ENCODE measurements at places on chromosomes 12 and 14.

DNA sequence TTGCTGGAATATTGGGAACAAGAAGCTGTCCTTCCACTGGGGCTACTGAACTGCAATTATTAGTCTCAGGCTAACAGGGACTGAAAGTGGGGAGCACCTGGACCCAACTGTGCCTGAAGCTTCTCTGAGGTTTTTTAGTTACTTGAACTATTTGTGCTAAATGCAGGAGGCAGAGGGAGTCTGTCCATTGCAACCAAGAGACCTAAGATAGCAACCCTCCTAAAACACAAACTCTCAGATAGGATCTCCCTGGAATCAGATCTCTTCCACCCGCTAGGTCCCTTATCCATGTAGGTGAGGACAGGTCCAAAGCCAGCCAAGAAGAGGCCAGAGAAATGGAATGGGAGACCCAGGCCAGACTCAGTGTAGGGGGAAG, 58.1 kb downstream of the NCOR2 start:
- DNase-seq = no peak

DNA sequence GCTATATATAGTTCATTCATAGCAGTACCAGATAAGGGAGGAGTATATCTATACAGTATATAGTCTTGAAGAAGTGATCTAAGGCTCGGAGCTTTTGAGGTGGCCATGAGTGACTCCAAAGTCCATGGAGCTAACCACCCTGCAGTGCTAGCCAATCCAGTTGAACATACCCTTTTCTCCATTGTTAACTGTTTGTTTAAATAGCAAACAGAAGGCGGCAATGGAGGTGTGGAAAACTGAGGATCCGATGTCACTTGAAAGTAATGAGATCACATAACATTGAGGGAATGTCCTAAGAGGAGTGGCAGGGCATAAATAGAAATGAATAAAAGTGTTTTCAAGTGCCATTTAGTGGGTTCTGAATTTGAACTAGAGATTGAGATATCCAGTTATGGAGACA, 12.4 kb upstream of the SNAPC1 start:
- DNase-seq = no peak

DNA sequence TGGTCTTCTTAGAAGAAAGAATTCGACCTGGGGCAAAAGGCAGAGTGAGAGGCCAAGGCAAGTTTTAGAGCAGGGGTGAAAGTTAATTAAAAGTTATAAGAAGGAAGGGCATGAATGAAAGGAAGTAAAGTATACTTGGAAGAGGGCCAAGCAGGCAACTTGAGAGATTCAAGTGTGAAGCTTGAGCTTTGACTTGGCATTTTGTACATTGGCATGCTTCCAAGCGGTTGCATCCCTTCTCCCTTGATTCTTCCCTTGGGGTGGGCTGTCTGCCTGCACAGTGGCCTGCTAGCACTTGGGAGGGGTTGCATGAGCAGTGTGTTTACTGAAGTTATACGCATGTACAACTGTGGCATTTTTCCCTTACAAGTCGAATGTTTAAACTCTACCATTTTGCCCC, 74.8 kb upstream of the MGAT4C start:
- no peak for DNase-seq

DNA sequence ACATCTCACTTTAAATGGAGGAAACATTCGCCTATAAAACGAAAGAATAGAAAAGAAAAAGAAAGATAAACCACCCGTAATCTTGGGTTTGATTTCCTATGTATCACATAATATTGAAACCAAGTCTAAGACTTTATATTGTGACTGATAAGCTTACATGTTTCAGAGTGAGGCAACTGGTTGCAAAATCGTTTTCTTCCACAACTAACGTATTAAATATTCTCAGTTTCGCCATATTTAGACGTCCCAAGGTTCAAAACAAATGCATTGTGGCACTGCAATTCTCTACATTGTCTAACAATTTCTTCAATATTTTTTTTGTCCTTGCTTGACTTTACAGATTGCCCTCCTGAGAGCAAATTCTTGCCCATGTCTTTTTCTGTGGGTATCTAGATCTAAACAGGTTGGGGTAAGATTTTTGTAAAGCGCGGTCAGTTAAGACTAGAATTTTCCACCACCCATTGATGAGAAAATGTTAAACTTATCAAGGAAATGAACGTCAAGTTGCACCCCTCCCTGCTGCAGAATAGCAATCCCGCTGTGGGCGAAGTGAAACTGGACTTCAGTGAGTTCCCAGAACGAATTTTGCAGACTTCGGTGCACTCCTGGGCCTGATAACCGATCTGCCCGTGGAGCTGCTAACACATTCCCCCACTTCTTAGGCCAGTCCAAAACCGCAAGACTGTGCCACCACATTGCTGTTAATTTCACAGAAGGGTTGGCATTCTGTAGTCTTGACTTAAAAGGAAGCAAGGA, 2.7 kb downstream of the TBX3 start:
- no peak for DNase-seq

- no peak for DNase-seq
Observed at GRCh38 chr12:80498059-80498728, 54.2 kb downstream of the PTPRQ start.

- DNase-seq = no peak
Observed at GRCh38 chr12:11829764-11830194, 180.3 kb downstream of the ETV6 start.

DNA sequence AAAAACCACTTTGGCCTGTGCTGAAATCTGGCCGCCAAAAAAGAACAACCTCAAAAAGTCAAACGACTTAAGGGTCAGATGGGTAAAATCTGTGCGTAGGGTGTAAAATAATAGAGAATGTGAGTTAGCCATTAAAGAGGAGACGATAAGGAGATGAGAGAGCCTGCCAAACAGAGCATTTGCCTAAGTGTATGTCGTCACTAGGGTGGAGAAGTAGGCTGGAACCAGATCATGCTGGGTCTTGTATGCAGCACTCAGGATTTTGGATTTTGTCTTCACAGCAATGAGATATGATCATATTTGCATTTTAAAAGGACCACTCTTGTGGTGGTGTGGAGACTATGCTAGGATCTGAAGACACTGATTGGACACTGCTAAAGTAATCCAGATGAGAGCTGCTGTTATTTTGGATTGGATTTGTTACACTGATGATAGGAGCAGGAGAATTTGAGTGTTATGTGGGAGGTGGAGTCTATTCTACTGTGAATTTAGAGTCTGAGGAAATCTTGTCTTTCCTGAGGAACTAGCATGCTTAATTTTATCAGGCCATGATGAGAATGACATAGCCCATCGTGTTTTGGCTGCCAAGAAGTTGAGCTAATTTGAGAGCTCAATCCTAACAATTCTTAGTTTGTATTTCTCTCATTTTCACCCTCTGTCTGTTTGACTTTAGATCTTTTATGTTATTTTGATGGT, 24.8 kb upstream of the DBX2 start:
- no peak for DNase-seq

DNA sequence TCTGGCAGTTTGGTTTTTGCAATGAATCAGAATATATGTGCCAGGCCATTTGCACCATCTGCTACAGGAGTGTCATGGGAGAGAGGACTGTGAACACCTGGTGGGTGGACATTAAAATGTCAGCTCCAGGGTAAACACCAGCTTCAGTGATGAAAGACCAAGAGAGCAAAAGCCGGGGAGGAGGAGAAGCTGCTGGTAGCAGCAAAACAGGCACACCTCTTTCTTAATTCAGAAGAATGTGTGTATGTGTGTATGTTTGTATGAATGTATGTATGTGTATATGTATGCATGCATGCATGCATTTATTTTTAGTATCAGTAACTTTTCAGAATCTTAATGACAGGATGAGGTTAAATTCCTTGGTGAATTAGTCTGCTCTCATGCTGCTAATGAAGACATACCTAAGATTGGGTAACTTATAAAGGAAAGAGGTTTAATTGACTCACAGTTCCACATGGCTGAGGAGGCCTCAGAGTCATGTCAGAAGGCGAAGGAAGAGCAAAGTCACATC, 357.4 kb upstream of the PRICKLE1 start:
- DNase-seq = no peak

- DNase-seq = no peak
Observed at GRCh38 chr14:36791402-36791801, 129.7 kb downstream of the PAX9 start.

DNA sequence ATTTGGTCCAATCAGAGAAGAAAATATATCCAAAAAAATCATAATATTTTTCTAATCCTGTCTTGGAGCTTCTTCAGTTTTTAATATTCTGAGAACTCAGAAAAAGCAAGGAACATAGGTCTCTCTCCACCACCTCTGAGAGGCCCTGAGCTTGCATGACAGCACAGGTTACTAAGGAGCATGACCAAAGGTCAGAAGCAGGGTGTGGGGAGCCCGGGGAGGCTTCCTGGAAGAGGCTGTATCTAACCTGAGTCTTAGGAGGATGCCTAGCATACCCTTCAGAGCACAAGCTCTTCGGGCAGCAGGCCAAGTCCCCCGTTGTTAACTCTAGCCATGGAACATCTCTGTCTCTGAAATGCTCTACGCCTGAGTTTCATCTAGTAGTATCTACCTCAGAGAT, 15.7 kb upstream of the STON2 start:
- no peak for DNase-seq

GRCh38 chr14:97458661-97459579, 661.7 kb downstream of the VRK1 start:
- DNase-seq = peak; percentile 69

GRCh38 chr12:93245543-93245942, 132.2 kb upstream of the NUDT4 start:
- peak; percentile 20 for DNase-seq

GRCh38 chr14:71856199-71856919, 75.9 kb upstream of the RGS6 start:
- no peak for DNase-seq

DNA sequence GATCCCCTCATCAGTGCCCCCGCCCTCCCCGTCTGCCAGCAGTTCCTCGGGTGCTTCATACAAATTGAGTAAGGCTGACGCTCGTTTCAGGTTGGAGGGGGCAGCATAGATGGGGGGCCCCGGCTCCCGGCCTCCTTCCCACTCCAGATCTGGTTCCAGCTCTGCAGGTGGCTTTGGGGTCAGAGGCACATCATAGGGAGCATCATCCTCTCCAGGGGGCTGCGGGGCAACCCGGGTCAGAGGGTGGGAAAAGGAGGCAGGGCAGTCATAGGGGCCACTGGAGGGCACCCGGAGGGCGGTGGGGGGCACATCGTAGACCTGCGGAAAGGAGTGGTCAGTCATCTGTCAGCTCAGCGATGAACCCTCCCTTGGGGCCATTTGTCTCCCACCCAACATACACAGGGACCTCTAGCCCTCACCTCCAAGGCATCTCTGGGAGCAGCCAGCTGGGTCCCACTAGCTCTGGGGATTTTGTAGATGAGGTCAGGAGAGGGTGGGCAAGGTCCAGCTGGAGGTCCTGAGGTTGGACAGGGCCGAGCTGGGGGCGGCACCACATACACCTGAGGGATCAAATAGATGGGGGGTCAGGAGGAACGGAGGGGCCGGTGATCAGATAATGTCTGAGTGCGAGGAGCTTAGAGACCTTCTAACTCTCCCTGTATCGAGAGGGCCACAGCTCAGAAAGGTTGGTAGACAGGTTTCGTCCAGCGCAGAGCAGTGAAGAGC, 5.1 kb downstream of the EFS start:
- no peak for DNase-seq

GRCh38 chr12:107891967-107892366, 117.5 kb downstream of the ASCL4 start:
- DNase-seq = no peak

GRCh38 chr14:21039585-21040369, 2.4 kb upstream of the RNASE7 start:
- DNase-seq = no peak
